ENCODE measurements at places on chromosomes 3 and 15.

DNA sequence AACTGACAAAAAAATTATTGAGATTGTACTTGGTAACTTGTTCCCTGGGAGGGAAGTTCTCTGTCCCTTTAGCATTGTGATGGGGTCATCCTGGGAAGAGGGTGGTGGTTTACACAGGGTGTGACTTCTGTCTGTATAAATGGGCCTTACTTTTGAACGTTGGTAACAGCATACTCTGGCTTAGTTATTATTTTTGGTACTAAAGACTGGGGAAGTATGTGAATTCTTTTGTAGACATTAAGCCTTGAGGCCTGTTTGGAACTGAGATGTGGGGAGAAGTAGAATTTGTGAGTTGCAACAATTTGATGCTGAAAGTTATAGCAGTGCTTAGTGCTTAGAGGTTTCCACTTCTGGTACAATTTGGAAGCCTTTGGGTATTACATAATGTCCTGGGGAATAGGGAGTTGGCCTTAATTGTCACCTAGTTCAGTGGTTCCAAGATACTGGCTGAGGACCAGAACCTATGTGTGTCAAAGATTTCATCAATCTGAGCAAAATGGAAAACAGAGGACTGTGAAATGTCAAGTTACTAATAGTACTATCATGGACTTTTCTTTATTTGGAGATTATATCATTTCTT lies 15.9 kb downstream of the TLNRD1 start:
- DNase-seq: no peak

GRCh38 chr3:184229394-184230080 lies at the start of gene VWA5B2:
TSS of gene VWA5B2 (plus strand) at chr3:184229585. CDS start at chr3:184230529, 944 bp downstream.
- peak; percentile 66 for DNase-seq

- DNase-seq: no peak
Measured at GRCh38 chr15:58431221-58432149, at the start of gene LIPC. TSS of gene LIPC (plus strand) at chr15:58431991. CDS start at chr15:58432033, 42 bp downstream.

DNA sequence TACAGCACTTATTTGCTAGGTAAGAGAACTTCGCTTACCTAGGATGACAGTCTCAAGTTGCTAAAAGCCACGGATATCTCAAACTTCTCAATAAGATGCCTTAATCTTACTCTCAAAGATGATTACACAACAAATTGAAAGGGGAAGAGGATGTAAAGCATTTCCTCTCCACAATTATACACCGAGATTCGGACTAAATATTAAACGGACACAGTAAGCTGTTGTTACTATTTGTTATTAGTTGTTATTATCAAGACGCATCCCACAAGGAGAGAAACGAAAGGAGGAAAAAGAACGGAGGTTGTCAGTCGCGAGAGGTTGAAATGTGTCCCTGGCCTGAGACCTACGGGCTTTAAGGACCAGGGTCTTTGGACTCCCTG lies 660 bp downstream of the ZNF106 start:
- no peak for DNase-seq

DNA sequence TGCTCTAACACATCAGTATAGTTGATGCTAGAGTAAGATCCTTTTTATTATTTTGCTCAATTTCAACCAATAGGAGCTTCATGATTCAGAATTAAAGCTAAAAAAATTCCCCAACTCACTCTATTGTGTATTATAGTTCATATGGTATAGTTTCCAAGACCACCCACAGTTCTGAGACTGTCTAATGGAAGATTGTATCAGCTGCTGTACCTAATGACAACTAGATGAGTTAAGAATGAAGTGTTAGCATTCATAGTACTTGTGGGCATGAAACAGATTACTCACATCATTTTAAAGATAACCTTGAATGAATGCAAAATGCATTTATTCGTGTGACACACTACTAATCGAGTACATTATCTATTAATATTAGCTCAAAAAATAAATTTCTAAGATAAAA lies 289.9 kb upstream of the ATP11B start:
- DNase-seq: no peak

DNA sequence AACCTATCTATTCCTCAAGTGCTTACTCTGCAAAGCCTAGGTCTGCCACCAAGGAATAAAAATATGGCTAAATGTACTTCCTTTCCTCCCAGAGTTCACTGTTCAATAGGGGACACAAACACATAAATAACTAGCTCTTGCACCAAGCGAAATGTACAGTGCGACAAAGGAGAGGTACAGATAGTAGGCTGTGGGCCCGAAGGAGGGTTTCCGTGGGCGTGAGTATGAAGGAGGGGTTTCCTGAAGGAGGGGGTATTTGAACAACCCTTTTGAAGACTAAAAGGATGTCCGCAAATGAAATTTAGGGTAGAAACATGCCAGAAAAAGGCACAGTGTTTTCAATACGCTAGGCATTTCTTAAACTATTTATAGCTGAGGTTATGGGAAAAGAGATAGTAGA lies 207.9 kb downstream of the LPP start:
- DNase-seq: no peak

- DNase-seq: no peak
Measured at GRCh38 chr3:190019844-190020243, 100.9 kb downstream of the P3H2 start.

DNA sequence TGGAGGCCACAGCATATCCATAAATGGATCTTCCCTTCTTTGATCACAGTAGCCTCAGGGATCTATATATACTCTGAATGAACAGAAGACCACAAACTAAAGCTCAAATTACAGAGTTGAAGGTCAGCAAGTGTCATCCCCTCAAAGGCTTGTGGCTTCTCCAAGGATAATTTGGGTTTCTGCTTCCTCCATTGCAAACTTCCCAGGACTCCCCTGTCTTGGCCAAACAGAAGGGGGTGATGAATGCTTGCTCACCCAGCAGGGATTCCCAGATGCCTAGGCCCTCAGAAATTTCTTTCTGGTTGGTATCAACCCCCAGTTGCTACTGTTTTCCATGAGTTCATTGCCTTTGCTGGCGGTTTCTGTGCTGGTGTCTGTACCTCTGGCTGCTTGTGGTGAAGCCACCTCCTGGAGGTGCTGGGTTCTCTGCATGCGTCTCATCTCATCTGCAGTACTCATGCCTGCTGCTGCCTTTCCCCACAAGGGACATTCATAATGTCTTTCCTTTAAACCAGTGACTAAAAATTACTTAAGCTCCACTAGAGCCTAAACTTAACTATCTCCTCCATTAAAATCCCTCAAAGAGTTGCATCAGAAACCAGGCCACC lies 17.7 kb downstream of the ENTPD3 start:
- no peak for DNase-seq

GRCh38 chr15:26565542-26565941 lies 207.3 kb downstream of the GABRB3 start:
- no peak for DNase-seq

GRCh38 chr15:62857411-62857853 lies 185.1 kb upstream of the TPM1 start:
- DNase-seq: no peak
